ENCODE measurements at places on chromosomes 1 and 21.
A peak's percentile ranks its signal among the peaks of the same experiment; 100 is the strongest.

DNA sequence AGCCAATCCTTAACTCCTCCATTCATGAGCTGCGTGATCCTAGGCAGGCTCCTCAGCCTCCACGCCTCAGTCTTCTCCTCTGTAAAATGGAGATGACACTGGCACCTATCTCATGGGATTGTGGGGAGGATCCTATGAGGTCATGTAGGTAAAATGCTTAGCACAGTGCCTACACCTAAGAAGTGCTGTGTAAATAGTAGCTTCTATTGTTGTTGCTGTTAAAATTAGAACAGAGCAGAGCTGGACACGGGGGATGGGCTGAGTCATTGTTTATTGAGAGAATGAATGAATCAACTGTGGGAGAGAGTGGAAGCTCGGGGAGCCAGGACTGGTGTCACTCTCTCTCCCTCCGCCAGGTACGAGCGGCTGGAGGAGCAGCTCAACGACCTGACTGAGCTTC is 43.0 kb downstream of the TMCC2 start:
- no peak for DNase-seq

- no peak for DNase-seq
These were observed 14.3 kb downstream of the EGLN1 start for GRCh38 chr1:231407547-231408396.

GRCh38 chr1:236325567-236325966 is 43.8 kb upstream of the ERO1B start:
- no peak for DNase-seq

DNA sequence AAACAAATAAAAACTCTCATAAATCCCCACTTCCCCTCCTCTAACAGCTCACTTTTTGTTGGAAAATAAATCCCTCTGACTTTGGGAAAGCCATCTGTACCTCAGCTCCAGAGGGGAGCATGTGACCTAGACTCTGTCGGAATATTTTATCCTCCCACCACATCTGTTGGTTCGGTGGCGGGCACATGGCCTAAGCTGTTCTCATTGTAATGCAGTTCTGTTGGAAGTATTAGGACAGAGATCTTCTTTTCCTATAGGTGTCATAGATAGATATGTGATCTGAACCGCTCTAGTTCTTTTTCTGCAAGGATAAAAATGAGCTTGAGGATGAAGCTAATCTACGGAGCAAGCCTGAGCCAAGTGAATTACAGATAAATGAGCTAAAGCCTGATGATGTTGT is 50.5 kb upstream of the EPS8L3 start:
- DNase-seq = no peak

- peak; percentile 83 for DNase-seq
These were observed 795 bp upstream of the POU2F1 start for GRCh38 chr1:167219646-167220536.

DNA sequence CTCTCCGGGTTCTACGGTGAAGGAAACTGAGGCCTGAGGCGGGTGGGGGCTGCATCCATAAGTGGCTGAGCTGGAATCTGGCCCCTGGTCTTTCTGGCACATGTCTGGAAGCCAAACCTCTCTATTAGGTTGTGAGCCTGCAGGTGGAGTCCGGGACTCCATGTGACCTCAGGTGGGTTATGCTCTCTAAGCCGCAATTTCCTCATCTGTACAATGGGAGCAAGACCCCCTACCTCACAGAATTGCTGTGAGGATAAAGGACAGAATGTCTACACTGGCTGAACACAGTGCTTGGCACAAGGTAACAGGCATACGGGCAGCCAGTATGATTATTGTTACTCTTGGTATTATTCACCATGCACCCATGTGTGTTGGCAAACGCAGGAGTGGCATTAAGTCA is 6.7 kb downstream of the EPHA2 start:
- no peak for DNase-seq

GRCh38 chr1:147384804-147385203 is 142.3 kb downstream of the CHD1L start:
- no peak for DNase-seq

GRCh38 chr1:70314706-70315304 is 39.7 kb downstream of the ANKRD13C start:
- DNase-seq = no peak

DNA sequence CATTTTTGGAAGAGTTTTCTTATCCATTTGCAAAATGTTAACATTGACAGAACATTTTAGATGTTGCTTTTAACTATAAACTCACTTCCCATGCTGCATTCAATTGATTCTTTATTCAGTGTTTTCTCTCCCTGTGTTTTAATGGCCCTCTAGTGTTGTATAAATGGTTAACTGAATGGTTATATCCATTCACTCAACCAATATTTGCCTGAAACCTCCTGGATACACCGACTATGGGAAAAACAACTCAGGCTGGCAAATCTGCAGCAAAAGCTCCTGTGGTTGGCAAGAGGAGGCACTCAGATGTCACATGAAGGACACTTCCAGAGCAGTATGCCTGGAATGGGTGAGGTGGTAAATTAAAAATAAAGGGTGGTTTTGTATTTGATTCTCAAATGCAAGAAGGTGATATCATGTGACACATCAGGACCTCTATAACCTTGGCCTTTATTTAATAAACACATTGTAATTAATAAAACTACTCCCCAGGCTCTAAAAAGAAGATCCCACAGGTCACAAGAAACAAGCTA is 107.6 kb downstream of the BCAR3 start:
- DNase-seq = no peak

DNA sequence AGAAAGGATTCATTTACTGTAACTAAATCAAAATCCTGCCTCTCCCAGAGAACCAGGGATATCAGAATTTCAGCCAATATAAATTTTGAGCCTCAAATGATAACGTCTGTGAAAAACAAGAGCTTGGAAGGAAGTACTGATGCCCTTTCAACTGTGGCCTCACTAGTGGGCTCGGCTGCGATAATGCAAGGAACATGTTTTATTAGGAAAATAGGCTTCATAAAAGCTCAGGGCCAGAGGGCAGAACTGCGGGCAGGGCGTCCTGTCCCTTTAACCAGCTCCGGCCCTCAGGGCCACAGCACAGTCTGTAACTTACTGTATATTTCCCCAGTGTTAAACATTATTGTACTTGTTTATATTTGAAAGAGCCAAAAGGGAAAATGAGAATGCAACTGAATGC is 122.0 kb downstream of the PEX14 start:
- no peak for DNase-seq

DNA sequence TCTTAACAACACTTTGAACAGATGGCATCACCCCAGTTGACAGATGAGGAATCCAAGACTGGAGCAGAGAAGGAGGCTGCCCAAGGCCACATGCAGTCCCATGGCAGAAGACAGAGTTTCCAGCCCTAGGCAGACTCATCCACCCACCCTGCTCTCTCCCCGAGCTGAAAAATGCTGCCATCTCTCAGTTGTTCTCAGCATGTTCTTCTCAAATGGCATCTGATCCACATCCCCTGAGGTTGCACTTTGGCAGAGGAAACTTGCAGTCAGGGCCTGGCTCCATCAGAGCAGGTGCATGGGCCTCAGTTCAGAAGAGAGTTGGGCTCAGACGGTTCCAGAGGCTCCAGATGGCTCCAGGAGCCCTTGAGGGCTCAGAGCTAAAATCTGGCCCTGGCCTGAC is 709.4 kb downstream of the MATN1 start:
- no peak for DNase-seq

GRCh38 chr1:11031624-11032262 is 15.3 kb downstream of the MASP2 start:
- no peak for DNase-seq

GRCh38 chr1:117067533-117068370 is 7.6 kb downstream of the TTF2 start:
- DNase-seq = no peak

DNA sequence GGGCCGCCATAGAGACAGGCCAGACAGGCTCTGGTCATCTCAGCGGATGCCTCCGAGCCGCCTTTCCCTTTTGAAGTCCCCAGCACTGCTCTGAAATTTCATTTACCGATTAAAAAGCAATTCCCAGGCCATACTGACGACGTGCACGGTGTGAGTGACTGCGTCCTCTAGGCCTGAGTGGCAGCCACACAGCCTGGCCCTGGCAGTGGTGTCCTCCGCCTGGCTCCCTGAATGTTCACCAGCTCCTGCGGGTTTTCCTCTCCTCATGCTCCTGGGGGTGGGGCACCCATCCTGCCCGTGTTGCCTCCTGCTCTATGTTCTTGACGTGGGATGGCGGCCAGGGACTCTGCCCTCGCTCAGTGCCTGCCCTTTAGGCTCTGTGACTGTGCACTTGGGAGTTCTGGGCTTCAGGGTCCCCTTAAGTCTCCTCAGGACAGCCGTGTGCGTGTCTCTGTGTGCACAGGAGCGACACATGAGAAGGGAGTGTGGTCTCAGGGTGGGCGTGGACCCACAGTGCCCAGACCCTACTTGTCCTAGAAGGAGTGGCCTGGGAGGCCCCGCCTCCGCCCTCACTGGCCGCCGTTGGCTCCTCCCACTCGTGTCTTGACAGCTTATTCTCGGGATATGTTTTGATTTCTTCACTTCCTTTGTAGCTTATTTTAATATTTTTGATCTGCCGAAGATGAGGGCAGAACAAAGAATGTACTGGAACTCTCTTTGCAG is 3.6 kb downstream of the SKI start:
- no peak for DNase-seq

DNA sequence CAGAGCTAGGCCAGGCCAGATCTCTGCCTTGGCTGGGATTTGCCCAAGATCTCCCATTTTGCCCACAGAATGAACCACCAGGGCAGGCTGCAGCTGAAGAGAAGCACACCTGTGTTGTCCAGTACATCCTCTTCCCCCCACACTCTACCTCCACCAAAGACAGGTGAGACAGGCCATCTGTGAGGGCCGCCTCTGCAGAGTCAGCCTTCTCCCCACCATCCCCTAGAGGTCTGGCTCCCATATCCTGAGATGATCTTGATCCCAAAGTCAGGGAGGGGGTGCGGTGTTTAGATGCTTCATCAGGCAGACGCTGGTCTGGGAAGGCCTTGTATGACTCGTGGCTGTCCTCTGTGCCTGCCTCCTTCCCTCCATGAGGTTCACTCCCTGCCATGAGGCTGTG is 28.7 kb downstream of the HYI start:
- no peak for DNase-seq

GRCh38 chr1:110605901-110606656 is at the start of gene KCNA2:
Gene KCNA2, minus strand, starts transcription at chr1:110606358. Its CDS starts 1,576 bp downstream, at chr1:110604782.
- no peak for DNase-seq

DNA sequence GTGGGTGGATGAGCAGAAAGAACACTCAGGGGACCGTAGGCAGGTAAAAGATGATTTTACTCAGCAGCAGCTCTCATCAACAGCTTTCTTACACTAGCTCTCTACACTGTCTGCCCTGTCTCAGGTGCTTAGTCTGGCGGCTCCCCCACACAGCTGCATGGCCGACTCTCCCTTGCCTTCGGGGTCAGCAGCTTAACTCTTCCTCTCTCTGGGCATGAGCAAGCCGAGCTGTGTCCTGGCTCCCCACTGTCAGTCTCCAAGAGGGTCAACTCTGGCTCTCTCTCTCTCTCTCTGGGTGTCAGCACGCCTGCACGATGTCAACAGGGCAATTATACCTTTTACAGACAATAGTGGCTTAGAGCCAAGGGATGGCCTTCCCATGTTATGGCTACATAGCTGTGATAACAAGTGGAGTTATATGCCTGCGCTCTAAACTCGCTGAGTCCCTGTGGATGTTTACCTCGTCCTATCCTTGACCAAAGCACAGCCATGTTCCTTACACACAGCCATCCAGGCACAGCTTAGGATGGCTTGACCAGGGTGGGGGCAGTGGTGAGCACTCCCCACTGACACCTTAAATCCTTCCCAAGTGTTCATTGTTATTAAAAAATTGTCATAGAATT is 3.1 kb upstream of the BCL10 start:
- DNase-seq = no peak

DNA sequence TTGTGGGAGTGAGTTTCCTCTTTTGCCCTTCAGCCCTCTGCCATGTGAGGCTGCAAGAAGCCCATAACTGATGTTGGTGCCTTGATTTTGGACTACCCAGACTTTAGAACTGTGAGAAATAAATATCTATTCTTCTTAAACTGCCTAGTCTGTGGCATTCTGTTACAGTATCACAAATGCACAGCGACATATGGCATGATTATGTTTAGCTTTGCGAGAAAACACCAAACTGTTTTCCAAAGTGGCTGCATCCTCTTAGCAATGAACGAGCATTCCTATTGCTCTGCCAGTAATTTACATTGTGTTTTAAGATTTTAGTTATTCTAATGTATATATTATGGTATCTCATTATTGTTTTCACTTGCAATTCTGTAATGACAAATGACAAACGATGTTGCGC is 246.7 kb downstream of the HLX start:
- no peak for DNase-seq

DNA sequence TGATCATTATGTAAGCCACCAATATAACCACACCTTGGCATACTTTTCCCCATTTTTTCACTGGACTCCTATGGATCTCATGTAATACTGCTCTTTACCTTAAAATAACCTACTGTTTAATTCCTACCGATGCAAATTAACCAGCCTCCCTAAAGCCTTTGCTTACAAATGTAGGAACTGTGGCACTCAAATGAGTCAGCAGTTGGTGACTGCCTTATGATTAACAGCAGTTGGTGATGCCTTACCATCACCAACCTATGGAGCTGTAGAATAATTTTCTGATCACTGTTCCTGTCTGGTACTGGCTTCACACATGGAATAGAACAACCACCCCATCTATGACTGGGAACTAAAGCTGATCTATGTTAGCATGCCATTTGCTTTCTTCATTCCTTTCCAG is 7.8 kb upstream of the NUDT17 start:
- no peak for DNase-seq

DNA sequence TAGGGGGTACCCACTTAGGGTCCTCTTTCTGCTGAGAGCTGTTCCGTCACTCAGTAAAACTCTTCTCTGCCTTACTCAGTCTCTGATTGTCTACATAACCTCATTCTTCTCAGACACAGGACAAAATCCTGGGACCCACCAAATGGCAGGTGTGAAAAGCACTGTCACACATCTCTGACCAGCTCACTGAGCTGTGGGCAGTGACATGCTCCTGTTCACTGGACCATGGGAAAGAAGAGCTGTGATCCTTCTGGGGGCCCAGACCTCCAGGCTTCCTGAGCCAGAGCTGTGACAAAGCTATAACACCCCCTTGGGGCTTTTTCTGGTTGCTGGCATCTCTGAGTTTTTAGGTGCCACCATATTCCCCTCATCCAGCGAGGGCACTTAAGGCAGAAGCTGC is 115.7 kb downstream of the NTPCR start:
- DNase-seq = no peak

DNA sequence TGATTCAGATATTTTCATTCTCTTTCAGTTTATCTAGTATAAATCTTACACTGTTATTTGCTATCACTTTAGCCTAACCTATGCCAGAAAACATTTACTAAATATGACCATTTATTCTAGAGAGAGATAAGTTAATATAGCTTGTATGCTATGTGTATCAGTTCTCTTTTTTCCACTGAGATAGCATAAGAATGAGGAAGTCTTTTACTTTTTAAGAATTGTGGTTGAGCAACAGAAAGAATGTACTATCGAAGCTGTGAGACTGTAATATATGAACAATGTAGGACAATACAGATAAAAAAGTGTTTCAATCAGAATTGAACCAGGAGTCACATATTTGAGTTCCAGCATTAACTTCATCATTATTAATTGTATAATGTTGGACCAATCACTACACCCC is 479.9 kb upstream of the PLXNA2 start:
- no peak for DNase-seq

All from stimulated activated CD4-positive, alpha-beta T cell treated with anti-CD3 and anti-CD28 coated beads, Interleukin-1b, Interleukin-23, amount 100 ng/mL, for 1 hour (primary cell).